ENCODE measurements at places on chromosomes 13 and 19. TPM values are rescaled to one million over a fixed set of nuclear protein-coding genes. Genes with fewer than 3 reads are reported as not detected.

DNA sequence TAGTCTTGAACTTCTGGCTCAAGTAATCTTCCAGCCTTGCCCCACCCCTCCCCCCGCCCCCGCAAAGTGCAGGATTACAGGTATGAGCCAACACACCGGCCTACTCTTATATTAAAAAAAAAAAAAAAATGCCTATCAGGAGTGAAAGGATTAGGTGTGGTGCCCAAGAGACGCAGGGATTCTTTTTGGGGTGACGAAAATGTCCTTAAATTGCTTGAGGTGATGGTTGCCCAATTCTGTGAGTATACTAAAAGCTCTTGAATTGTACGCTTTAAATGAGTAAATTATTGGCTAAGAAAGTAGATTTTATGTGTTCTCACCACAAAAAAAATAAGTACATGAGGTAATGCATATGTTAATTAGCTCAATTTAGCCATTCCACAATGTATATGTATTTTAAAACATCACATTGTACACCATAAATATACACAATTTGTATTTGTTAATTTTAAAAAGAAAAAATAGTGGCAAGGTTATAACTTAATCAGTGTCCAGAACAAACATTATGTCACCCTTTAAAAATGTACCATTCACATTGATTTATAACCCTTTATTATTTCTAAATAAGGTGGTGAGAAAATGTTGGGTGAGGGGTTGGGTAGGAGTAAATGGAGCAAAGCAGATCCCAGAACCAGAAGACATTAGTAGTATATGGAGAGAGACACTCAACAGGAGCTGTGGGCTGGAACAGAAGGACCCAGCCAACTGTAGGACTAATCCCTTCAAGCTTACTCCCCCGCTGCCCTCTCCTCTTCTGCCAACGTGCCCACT, 3.9 kb downstream of the IGSF23 start:
- no peak for DNase-seq

Gene DZIP1
- polyA plus RNA-seq, result 22.9 TPM

DNA sequence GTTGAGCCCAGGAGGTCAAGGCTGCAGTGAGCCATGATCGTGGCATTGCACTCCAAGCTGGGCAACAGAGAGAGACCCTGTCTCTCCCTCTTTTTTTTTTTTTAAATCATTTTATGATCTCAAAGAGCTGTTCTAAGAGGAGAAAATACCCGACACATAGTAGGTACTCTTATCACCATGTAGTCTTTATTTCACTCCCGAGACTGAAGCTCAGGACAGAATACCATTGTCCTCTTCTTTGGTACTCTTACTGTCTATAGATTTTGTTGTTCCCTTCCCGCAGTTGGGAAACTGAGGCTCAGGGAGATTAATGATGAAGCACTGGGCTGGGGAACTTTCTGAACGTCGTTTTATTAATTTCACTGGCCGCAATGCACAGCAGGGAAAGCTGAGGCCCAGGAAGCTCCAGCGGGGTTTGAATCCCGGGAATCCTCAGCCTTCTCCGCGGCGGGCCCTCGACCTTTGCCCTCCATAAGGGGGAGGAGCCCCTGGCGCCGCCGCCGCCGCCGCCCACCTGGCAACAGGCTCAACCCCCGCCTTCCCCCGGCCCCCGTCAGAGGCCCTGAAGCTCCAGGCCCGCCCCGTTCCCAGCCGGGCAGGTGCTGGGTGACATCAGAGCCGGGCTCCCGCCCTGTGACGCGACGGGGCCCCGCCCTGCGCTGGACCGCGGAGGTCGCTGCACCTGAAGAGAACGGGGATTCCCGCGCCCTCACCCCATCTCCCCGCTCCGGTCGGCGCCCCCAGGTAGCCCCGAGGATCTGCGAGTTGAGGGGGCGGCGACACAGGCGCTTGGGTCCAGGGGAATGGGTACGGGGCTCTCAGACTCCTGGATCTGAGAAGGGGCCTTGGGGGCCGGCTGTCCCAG, 1.6 kb downstream of the MYH14 start:
- DNase-seq, result no peak

GRCh38 chr19:1472231-1473084, 6.6 kb downstream of the C19orf25 start:
- no peak for DNase-seq

Gene TSKS
- 1.2 TPM for polyA plus RNA-seq

DNA sequence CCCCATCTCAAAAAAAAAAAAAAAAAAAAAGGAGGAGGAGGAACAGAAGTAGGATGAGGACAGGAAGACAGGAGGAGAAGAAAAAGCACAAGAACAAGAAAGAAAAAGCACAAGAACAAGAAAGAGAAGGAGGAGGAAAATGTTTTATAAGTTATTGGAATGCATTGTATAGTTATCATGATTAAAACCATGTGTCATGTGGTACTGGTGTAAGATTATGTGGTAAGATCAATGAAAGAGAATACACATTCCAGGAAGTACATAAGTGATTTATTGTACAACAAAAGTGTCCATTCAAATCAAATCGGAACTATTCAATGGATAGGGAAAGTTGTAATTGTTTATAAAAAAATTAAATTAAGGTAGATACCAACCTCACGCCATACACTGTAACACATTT, 167.7 kb downstream of the MZT1 start:
- DNase-seq, result no peak

DNA sequence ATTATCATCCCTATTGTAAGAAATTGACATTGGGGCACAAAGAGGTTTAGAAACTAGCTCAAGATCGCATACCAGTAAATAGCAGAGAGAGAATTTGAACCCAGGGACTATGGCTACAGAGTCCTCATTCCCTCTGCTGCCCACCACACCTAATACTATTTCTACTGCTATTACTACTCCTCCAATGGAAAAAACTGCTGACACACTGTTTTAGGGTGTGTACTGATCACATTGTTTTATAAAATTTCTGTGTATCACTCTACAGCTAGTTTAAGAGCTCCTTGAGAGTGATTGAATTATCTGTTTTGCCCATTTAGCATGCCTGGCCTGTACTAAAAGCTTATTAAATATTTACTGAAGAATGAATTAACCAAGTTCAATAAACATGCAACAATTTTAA, 552.4 kb downstream of the GPC5 start:
- no peak for DNase-seq

GRCh38 chr13:30332456-30333143, 25.2 kb upstream of the KATNAL1 start:
- no peak for DNase-seq

- no peak for DNase-seq
Observed at GRCh38 chr13:33644581-33645543, 173.1 kb upstream of the RFC3 start.

DNA sequence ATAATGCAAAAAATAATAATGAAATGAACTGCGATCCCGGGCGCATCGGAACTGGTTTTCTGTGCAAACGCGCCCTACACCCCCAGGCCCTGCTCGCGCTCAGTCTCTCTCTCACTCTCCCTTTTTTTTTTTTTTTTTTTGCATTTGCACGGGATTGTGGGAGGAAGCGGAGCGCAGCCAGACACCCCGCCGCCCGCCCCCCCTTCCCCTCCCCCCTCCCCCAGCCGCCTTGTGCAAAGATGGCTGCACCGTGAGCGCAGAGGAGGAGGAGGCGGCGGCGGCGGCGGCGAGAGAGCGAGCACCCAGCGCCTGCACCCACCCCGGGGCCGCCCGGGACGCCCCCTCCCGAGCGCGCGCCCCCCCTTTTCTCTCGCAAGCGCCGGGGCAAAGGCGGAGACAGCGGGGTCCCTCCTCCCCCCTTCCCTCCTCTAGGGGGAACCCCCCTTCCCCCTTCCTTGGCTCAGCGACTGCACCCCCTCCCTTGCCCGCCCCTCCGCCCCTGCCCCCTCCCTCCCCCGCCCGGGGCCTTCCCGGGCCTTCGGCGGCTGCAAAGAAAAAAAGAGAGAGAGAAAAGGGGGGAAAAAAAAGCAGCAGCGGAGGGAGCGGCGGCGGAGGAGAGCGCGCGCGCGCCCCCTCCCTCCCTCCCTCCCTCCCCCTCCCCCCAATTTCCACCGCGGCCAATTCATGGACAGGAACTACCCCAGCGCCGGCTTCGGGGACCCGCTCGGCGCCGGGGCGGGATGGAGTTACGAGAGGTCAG, at the start of gene PRR12:
Gene PRR12 (plus strand): TSS at position 212 of the 760 bp plus-strand sequence. CDS start 473 bp downstream, at position 685.
- DNase-seq, result no peak

DNA sequence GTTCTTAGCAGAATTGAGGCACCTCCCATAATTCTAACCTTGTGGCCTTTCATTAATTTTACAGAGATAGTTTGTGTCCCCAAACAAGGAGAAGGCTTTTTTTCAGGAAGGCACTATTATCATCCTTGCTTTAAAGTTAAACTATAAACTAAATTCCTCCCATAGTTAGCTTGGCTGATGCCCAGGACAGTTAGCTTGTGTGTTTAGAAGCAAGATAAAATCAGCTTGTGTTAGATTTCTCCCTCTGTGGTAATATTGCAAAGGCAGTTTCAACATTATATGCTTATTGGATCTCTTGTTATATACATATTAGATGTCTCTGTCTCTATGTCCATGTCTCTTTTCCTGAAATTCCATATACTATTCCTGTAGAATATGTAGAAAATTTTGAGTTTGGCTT, 342.7 kb downstream of the TBC1D4 start:
- DNase-seq, result no peak

DNA sequence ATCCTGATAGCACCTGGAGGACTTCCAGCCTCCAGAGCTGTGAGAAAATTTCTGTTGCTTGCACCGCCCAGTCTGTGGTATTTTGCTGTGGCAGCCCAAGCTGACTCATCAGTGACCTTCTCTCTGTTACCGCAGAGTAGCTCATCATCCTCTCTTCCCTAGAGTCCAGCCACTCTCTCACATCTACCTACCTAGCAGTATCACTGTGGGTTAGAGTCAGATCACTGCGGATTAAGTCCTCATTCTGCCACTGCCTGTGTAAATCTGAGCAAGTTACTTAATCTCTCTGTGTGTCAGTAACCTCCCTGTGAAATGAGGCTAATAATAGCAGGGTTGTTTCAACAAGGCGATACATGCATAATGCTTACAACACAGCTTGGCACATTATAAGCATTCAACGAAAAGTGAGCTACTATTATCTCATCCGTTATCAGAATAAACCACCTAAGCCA, 40.3 kb upstream of the USPL1 start:
- no peak for DNase-seq

DNA sequence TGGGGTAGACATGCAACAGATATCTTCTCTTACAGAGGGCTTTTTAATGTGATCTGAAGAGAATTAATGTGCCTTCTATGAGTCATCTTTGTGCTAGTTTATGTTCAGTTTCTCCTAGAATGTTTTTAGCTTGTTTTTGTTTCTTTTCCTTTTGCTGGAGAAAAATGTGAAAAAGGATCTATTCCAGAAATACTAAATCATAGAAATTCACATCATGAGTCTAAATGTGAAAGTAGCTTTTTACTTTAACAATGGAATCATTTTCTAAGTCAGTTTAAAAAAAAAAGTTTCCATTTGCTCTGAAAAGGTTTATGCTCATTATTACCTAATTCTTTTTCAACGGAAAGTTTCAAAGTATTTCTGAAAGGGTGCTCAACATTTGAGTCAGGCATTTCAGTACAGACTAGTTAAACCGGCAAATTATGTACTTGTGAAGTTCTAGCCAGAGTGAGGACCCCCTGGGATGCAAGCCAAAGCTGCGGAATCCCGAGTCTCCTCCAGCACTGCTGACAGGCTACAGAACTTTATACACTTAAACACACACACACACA, 72.9 kb downstream of the SPATA13 start:
- DNase-seq, result no peak

Gene UBE2L5
- polyA plus RNA-seq, result 0.20 TPM

Gene TICAM1
- 13.7 TPM for polyA plus RNA-seq

DNA sequence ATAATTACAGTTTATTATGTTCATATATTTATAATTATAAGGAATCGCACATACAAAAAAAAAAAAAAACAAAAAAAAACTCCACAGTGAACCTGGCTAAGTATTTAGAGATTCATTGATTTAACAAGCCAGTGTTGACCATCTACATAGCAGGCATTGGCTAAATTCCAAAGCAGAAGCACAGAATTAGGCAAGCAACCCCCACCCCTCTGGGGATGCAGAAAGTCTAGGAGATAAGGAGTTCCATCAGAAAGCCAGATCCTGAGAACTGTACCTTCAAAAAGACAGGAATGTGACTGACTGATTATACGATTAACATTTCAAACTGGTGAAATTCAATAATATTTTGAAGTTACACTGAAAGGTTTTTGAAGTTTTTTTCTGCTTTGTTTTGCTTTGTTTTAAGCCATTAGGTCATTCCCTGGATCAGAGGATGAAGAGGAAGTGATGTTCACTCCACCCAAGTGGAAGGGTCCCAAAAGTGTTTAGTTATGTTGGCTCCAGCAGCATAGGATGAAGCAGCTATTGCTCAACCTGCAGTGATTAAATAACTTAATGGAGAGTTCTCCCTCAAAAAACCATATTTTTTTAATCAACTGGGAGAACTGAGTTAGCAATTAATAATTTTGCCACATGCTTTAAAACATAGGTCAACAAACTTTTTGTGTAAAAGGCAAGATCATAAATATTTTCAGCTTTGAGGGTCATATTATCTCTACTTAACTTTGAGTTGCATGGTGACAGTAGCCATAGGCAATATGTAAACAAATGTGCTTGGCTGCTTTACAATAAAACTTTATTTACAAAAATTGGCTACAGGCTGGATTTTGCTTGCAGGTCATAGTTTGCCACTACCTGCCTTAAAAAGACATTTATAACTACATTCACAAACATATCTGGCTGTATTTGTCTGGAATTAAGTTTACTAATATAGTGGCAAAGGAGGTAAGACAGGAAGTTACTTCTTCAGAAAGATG, 49.6 kb downstream of the DOCK9 start:
- DNase-seq, result no peak

Gene SERPINE3
- not detected for polyA plus RNA-seq

Gene SLC25A42
- 14.8 TPM for polyA plus RNA-seq

DNA sequence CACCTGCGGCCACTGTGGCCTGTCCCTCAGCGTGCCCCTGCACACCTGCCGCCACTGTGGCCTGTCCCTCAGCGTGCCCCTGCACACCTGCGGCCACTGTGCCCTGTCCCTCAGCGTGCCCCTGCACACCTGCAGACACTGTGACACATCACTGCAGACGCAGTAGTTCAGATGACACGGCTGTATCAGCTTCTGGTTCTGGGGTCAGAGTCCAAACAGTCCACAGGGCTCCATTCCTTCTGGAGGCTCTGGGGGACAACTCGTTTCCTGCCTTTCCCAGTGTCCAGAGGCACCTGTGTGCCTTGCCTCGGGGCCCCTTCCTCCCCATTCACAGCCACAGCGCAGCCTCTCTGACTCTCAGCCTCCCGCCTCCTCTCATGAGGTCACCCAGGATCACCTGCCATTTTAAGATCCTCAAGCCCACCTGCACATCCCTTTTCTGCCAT, 5.5 kb downstream of the SF3A2 start:
- DNase-seq, result no peak

GRCh38 chr19:17061205-17061604, 14.0 kb downstream of the HAUS8 start:
- no peak for DNase-seq

Gene RFPL4AL1
- polyA plus RNA-seq, result not detected

All from urinary bladder (tissue), 4 donors.